Hypothalamus (tissue), 51 donors: ENCODE measurements at places on chromosomes 7 and 10.

DNA sequence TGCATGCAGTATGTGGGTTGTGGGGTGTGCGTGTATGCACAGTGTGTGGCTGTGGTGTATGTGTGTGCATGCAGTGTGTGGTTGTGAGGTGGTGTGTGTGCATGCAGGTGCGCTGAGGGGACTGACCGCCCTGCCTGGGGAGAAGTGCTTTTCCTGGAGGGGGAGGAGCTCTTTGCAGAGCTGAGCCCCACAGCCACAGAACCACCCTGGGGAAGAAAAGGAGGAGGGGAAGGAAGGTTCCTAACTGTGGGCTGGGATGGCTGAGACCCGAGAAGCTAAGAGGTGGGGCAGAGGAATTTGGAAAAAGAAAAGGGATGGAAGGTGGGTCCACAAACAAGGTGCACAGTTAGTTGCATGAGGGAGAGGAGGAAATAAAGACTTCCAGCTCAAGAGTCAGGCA is at the start of gene TRPV5:
TSS of gene TRPV5 (minus strand) at position 123 of the 400 bp plus-strand sequence. CDS start 287 bp downstream, outside the sequence.
- DNase-seq = no peak

- DNase-seq = no peak
Observed at GRCh38 chr7:151432658-151433521, 7.1 kb downstream of the CRYGN start.

- no peak for DNase-seq
Observed at GRCh38 chr10:102211615-102212299, 14.3 kb upstream of the ELOVL3 start.

GRCh38 chr7:39888171-39888853 is 61.7 kb upstream of the CDK13 start:
- no peak for DNase-seq

GRCh38 chr10:80447436-80448190 is 6.5 kb upstream of the TSPAN14 start:
- DNase-seq = no peak

DNA sequence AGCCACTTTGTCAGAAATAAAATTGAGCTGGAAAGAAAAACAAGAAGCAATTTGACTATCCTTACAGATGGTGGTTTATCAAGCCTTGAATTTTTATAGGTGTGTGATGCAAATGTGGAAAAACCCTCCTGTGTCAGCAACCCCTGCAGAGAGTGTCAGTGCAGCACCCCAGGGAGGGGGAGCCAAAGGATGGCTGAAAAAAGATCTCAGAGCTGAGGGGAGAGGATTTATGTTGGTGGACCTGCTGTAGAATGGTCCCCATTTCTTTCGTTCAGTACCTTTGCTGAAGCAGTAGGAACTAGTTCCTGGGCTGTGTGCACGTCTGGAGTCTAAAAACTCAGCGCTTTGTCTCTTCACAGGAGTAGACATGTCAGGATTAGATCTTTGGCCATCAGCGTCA is 239.0 kb downstream of the PHTF2 start:
- no peak for DNase-seq

GRCh38 chr10:51269821-51270220 is 195.5 kb downstream of the PRKG1 start:
- no peak for DNase-seq

- DNase-seq = no peak
Observed at GRCh38 chr7:43753843-43754242, 4.6 kb upstream of the BLVRA start.

GRCh38 chr10:116721547-116722392 is 20.6 kb downstream of the HSPA12A start:
- no peak for DNase-seq

GRCh38 chr7:76048668-76048988 is 722 bp downstream of the MDH2 start:
- no peak for DNase-seq

- no peak for DNase-seq
Observed at GRCh38 chr7:130942211-130942964, 208.4 kb upstream of the KLF14 start.

DNA sequence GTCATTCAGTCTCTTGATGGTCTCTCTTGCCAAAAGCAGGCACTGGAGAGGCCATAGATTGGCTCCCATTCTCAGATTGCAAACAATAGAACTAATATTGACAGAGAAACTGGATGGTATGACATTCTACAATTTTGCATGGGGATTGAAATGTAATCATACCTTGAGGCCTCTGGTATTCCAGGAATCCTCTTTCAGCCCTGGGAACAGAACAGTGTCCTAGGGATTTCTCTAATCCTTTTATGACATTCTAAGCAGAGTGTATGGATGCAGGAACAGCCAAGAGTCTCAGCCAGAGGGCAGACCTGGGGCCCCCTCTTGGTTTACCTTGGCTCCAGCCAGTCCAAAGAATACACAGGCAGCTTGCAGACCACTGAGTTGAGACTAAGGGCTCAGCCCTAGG is 206.4 kb downstream of the KCNMA1 start:
- no peak for DNase-seq

GRCh38 chr10:10460451-10460850 is 557.2 kb upstream of the CELF2 start:
- no peak for DNase-seq

- DNase-seq = no peak
Observed at GRCh38 chr10:6023661-6024333, 38.4 kb downstream of the IL2RA start.

- no peak for DNase-seq
Observed at GRCh38 chr10:125699562-125700143, 16.7 kb upstream of the TEX36 start.

GRCh38 chr10:118977022-118977599 is 52.4 kb upstream of the NANOS1 start:
- DNase-seq = no peak

DNA sequence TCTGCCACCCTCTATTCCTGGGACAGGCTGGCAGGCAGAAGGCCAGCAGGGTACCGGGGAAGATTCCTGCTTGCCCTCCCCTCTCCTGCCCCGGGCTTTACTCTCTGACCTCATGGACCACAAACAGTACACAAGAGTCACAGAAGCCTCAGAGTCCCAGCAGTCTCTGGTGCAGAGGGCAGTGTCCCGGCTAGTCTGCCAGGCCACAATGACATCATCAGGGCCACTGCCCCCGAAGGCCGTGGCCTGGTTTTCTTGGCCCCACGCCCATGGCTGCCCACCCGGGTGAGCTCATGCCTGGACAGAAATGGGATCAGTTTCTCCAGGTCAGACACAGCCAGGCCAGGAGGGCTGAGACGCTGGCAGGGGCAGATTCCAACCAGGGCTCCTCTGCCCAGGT is 91.9 kb downstream of the MYL10 start:
- DNase-seq = no peak

DNA sequence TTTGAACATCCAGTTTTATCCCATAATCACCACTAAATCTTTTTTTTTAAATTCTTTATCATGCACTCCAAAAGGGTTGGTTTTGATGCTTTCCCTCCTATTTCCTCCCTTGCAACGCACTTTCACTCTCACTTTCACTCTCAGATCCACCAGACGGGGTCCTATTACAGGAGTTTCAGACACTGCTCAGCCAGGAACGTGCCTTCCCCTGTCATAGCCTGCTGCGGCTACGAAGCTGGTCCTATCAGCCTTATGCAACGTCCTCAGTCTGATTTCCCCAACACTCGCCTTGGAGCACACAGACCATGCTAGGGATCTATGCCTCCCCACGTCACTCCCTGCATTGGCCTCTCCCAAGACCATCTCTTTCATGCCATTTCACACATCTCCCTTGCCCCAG is 23.4 kb downstream of the ZPBP start:
- no peak for DNase-seq

DNA sequence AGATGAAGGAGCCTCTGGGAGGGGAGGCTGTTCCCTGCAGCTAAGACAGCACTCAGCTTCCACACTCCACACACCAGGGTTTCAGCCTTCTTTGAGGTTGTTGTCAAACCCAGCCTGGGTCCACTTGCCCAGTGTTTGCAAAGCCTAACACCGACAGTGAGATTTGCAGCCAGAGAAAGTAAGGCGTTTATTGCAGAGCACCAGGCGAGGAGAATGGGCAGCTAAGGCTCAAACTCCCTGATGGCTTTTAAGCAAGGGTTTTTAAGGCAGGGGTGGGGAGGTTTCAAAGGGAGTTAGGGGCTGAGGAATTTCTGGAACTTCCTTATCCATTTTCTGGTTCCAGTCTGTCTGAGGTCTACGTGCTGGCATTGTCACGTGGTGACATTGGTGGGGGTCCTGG is 4.7 kb upstream of the ZNF775 start:
- no peak for DNase-seq

DNA sequence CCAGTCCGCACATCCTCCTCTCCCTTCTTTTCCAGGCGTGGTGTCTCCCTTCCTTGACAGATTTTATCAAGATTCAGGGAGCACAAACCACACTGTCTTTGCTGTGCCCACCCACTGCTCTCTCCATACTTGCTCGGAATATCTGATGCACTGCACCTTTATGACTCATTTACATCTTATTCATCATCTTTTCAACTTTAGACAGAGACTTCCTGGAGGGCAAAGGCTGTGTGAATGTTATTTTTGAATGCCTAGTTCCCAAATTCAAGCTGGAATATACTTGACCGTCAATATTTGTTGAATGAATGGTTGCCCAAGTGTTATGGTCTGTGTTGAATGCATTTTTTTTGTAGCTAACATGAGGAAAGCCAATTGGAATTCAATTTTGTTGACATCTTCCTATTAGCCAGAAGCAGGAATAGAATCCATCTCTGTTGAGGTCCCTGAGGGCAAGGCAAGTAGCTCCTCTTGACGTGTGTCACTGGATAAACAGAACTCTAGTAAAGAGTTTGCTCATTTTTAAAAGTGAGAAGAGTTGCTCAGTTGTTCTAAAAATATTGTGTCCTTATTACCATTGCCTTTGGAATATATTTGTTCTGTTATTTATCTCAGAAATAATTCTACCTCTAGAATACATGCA is 95.0 kb downstream of the KLF6 start:
- DNase-seq = no peak

DNA sequence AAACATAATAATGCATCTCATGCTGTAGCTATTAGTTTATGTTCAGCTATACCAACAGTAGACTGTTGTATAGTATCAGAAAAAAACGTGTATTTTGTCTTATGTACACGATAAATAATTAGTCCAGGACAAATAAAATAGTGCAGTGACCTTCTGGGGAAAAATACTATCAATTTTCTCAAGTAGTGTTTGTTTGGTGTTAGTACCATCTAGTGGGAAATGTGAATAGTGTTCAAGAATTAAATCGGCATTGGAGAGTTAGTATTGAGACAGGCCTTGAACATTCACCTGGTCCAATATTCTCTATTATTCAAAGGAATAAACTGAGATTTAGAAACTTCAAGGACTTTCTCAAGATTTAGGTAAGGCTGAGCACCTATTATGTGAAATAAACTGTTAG is 21.7 kb upstream of the OR2A5 start:
- DNase-seq = no peak

DNA sequence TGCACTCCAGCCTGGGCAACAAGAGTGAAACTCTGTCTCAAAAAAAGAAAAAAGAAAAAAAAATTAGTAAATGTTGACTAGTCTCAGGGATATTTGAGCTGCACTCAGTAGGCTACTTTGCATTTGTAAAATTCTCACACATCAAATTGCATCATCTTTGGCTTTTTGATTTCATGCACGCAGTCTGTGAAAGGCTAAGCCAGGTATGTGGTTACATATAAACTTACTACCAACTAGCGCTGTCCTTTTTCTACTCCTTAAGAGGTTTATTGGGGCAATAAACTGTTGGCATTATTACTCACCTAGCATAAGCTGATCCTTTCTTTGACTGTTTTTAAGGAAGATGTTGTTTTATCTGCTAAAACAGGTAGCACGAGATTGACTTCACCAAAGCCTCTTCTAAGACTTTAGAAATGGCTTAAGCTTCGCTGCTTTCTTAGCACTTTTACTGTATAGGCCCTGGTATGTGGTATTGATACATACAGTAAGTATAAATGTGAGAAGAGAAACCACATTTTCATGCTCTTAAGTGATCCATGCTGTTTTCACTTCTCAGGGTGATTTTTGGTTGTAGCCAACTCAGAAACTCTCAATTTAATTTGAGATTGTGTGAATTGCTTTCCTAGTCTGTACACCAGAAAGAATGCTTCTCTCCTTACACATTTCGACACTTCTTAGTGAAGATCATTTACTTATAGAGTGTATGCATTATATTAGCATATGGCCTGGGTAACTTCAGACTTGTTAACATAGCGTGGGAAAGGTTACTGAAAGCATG is 323.9 kb downstream of the AUTS2 start:
- no peak for DNase-seq

DNA sequence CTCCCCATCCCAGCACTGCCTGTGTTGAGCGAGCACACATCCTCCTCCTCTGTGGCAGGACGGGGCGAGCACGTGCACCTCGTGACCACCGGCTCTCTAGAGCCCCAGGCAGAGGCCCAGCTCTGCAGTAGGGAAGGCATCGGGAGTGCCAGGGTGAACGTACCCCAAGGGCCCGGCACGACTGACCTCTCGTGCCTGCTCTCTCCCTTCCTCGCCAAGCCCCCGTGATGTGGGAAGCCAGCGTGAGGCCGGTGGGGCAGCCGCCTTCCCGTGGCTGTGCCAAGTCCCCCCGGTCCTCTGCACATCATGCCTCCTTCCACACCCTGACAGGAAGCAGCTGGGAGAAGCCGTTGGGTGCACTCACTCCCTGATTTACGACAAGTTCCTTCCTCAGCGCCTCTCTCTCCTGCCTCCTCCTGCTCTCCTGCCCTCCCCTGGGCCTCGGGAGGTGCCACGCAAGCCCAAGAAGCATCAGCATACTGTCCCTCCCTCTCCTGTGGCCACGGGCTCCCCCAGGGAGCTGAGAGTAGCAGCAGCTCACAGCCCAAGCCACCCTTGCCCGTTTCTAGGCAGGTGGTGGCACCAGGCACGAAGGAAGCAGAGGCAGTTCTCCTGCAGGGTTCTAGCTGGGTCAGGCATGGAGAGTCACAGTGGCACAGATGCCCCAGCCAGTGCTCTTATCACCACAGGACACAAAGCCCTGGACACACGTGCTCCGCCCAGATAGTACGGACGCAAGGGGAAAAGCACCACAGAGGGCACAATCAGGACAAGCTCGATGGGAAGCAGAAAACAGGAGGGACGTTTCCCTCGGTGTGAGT is 47.0 kb downstream of the AMZ1 start:
- no peak for DNase-seq

GRCh38 chr10:4080225-4080805 is 295.3 kb upstream of the KLF6 start:
- DNase-seq = no peak

- no peak for DNase-seq
Observed at GRCh38 chr10:95600158-95600557, 39.0 kb upstream of the SORBS1 start.

DNA sequence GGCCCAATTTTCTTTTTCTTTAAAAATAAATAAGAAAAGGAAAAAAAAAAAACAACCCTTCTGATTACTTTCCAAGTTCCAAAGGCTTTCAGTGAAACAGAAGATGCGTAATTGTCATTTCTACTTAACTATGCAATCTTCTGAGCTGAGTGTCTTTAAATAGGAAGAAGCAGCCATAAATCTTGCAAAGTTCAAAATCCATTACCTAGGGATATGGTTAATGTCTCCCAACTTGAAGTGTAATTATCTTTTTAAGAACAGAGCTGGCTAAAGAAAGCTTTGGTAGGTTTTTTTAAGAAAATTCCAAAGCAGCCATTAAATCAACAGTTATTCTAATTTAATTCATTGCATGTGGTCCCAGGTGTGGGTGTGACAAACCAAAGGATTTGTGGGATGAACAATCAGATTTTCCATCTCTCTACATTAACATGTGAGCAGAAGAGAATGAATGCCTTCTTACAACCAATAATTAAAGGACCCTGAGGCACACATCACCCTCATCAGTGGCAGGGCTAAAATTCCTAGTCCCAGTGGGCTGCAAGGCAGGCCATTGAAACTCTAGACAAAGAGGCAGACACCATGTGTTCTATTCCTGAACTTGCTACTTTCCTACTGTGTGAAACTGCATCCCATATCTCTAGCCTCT is 419.2 kb downstream of the REEP3 start:
- no peak for DNase-seq
